ENCODE measurements at places on chromosomes 1 and 21.

GRCh38 chr1:234069760-234070159 lies 165.3 kb downstream of the SLC35F3 start:
- DNase-seq = no peak

DNA sequence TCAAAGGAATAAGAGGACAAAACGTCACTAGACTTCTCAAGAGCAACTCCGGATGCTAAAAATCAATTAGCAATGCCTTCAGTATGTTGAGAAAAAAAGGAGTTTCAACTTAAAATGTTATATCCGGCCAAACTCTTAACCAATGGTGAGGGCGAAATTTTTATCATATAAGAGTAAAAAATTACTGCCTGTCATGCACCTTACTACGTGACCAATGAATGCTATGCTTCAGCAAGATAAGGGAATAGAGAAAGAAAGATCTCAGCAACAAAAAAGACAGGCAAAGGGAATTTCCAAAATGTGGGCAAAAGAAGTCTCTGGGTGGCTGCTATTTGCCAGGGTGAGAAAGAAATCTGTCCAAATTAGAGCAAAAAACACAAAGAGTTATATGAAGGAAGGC lies 47.4 kb upstream of the LRRC7 start:
- DNase-seq = no peak

DNA sequence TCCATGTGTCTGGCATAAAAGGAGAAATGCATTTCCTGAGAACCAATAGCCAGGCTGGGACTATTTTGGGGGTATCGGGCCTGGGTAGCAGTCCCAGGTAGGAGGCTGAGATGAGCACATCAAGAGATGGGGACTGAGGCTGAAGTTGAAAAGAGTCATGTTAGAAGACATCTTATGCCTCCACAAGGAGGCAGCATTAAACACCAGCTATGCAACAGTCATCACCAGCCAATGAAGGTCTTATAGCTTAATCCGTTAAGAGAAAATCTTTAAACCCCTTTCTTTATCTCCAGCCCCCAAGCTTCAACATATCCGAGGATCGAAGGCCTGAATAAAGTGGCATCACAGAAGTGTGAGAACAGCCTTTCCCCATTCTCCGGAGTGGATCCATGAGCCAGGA lies 640.7 kb upstream of the PTBP2 start:
- DNase-seq = no peak

DNA sequence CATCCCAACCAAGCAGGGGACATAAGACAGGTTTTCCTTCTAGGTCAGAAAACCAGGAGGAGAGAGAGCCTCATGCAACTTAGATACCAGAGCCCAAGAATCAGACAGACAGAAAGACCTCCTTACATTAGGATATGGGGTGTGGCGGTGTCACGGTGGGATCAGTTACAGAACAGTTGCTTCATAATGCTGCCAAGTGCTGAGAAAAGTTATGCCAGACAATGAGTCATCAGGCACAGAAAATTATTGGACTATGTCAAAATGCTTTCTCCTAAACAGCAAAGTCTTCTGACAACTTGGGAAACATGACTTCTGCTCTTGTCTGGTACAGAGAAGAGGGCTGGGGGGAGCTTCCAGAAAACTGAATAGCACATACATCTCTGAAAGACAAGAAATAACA lies 1120.2 kb upstream of the TMPRSS15 start:
- DNase-seq = no peak

DNA sequence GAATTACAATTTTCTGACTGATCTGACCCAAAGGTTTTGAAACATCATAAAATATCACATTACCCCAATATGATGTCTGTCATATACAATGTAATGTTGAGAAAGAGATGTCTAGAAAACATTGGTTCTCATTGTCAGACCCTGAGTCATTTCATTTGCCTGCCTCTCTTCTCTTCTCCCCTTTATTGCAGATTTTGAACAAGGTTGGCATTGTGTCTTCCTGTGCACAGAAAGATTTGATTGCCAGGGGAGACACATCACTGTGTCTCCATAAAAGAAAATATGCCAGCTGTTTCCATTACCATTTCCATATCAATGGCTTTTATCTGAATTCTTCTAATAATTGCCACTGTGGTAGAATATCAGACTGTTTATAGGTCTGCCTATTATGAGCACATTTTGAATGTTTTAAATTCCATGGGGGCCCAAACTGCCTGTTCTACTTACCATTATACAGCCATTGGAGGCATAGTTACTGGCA lies 65.6 kb downstream of the IFI44 start:
- no peak for DNase-seq

- no peak for DNase-seq
Measured at GRCh38 chr1:90039652-90040051, 44.7 kb downstream of the ZNF326 start.

GRCh38 chr1:12056331-12056841 lies 6.7 kb upstream of the TNFRSF8 start:
- DNase-seq = no peak

- DNase-seq = no peak
Measured at GRCh38 chr1:244712669-244713068, 59.7 kb downstream of the DESI2 start.

DNA sequence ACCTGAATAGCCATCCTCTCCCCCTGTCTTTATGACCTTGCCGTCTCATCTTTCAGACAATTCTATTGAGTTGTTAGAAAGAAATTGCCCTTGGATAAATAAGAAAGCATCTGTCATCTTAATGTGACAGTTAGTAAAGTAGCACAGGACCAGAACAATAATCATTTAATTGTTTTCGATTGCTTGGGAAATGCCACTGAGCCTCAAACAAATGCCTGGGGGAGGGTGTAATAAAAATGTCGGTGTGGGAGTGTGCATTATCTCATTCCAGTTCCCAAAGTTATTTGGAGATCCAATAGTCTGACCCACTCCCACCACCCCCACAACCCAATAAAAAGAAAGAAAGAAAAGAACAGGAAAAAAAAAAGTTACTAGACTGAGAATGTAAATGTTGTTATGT lies 509.3 kb upstream of the LRRC7 start:
- DNase-seq = no peak

DNA sequence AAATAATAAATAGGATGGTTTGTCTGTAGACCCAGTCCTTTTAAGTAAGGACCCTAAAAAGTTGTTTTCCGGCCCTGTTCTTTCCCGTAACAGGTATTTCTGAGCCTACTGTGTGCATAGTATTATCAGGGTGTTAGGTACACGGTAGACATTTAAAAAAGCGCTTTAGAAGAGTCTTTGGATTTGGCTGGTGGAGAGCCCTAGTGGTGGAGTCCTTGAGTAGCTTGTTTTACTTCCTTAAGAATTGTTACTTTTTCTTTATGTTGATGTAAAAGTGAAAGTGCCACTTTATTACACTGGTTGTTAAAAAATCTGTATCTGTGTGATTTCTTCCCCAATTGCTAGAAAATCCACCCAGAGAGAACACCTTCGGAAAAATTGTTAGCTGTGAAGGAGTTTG lies 36.8 kb downstream of the SMYD2 start:
- DNase-seq = no peak

GRCh38 chr1:32272557-32273390 lies 19.1 kb upstream of the HDAC1 start:
- DNase-seq = peak; percentile 18

DNA sequence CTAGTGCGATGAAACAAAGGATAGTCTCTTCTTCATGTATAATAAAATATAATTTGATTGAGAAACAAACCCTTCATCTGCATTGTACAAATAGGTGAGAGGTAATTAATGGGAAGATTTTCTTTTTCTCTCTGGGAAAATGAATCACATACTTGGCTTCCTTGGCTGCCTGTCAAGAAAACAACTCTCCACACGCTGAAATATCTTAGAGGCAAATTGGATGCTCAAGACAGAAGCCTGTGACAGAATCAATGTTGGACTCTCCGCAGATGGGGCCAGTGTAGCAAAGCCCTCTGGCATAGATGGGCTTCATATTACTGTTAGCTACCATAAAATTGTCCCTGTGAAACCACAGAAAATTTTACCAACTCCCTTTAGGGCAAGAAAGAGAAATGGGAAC lies 186.6 kb downstream of the GRIK1 start:
- DNase-seq = no peak

GRCh38 chr1:53067886-53068285 lies 5.9 kb downstream of the PODN start:
- no peak for DNase-seq

- no peak for DNase-seq
Measured at GRCh38 chr1:198015309-198015708, 98.1 kb downstream of the LHX9 start.

- no peak for DNase-seq
Measured at GRCh38 chr1:89974696-89975470, 20.0 kb upstream of the ZNF326 start.

- DNase-seq = no peak
Measured at GRCh38 chr1:79822053-79822452, 815.5 kb upstream of the ADGRL4 start.

DNA sequence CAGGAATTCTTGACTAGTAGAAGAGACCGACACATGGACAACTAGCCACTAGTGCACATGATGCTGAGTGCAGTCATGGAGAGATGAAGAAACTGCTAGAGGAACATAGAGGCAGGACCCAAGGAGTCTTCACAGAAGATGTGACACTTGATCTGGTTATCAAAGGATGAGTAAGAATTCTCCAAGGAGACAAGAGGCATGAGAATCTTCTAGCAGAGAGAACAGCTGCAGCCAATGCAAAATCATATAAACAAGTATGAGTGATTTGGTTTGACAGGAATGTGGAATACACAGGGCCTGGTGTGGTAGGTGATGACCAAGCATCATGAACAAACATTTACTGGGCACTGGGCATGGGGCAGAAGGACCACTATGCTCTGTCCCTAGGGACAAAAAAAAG lies 140.9 kb upstream of the CTTNBP2NL start:
- no peak for DNase-seq

All from stimulated activated naive CD4-positive, alpha-beta T cell (primary cell).